Activated B cell treated with CpG ODN at 0.5 μM for 24 hours (primary cell): ENCODE measurements at places on chromosomes 5 and 9.

DNA sequence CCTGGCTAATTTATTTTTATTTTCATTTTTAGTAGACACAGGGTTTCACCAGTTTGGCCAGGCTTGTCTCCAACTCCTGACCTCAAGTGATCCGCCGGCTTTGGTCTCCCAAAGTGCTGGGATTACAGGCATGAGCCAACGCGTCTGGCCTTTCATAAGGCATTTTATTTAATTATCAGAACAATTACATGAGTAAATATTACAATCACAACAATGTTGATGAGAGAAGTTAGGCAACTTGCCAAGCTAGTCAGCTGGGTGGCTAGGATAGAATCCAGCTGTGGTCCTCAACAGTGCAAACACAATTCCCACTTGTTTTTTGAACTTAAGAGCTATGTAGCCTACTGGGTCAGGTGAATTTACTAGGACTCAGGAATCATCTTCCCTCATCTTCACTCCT, 22.0 kb downstream of the C9orf57 start:
- no peak overlapping the region for H3K27ac ChIP-seq
- H3K4me1 ChIP-seq = peaks cover 5% of the 10 kb centered on the region
- peaks cover 3% of the 10 kb centered on the region for H3K27me3 ChIP-seq
- no peak for DNase-seq

- H3K27me3 ChIP-seq = no peaks in the 10 kb centered on the region
- H3K4me1 ChIP-seq = peaks cover 29% of the 10 kb centered on the region
- H3K4me3 ChIP-seq = no peak overlapping the region
- H3K36me3 ChIP-seq = peaks cover 84% of the 10 kb centered on the region
Measured at GRCh38 chr5:158725297-158725851, 374.3 kb downstream of the EBF1 start.

GRCh38 chr9:93686880-93687236, 110.5 kb downstream of the PHF2 start:
- no peak overlapping the region for H3K4me3 ChIP-seq
- H3K4me1 ChIP-seq = no peaks in the 10 kb centered on the region
- no peaks in the 10 kb centered on the region for H3K36me3 ChIP-seq
- peaks cover 13% of the 10 kb centered on the region for H3K27me3 ChIP-seq
- no peak for DNase-seq

DNA sequence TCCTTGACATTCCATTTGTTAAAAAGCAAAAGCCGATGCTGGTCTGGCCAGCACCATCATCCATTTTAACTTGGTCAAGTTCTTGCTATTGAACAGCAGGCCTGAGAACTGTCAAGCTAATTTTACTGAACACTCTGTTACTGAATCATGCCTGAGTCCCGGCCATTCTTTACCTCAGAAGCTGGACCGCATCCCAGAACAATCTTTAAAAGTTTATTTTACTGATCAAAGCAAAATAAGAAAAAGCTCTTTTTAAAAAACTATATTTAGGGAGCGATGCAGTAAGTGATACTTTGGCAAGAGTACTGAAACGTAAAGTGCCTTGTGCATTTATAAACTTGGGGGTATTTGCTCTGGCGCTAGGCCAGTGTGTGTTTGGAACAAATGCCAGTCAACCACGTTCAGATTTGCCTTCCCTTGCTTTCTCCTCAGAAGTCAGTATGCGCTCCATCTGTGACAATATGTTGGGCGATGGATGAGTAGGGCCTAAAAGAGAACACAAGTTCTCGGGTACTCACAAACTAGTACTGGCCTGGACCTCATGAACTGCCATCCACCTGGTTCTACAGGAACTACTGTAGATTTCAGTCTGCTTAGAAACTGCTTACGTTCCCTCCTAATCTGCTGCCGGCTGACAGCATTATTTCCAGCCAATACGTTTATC, 161.9 kb downstream of the MAPKAP1 start:
- no peak for DNase-seq
- H3K27me3 ChIP-seq = no peaks in the 10 kb centered on the region
- peaks cover 58% of the 10 kb centered on the region for H3K36me3 ChIP-seq
- no peak overlapping the region for H3K27ac ChIP-seq
- H3K4me1 ChIP-seq = peaks cover 3% of the 10 kb centered on the region
- H3K4me3 ChIP-seq = no peak overlapping the region

- no peaks in the 10 kb centered on the region for H3K4me1 ChIP-seq
- no peaks in the 10 kb centered on the region for H3K27me3 ChIP-seq
- H3K27ac ChIP-seq = no peak overlapping the region
- no peak for DNase-seq
- no peaks in the 10 kb centered on the region for H3K36me3 ChIP-seq
Measured at GRCh38 chr5:137126829-137127228, 372.3 kb downstream of the SPOCK1 start.

- no peak overlapping the region for H3K4me3 ChIP-seq
- no peak for DNase-seq
- no peak overlapping the region for H3K27ac ChIP-seq
Measured at GRCh38 chr5:2876183-2876582, 124.7 kb upstream of the IRX2 start.

DNA sequence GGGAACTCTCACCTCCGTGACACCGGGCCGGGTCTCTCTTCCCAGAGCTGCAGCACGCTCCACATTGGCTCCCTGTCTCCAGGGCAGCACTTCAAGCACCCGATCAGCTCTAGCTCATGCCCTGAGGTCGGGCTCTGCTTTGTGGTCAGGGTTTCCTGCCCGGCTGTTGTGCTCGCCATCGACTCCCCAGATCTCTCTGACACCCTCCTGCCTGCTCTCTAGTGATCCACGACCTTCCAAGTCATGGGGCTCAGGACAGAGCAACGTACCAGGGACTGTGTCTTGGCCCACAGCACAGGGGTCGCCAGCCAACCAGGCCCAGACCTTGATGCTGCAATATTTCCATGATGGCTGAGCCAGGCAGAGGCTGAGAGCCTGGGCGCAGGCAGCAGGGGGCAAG, 45.1 kb downstream of the PRRT1B start:
- no peak for DNase-seq
- no peaks in the 10 kb centered on the region for H3K27me3 ChIP-seq
- H3K4me3 ChIP-seq = no peak overlapping the region
